ENCODE measurements at places on chromosomes 6 and 20.

DNA sequence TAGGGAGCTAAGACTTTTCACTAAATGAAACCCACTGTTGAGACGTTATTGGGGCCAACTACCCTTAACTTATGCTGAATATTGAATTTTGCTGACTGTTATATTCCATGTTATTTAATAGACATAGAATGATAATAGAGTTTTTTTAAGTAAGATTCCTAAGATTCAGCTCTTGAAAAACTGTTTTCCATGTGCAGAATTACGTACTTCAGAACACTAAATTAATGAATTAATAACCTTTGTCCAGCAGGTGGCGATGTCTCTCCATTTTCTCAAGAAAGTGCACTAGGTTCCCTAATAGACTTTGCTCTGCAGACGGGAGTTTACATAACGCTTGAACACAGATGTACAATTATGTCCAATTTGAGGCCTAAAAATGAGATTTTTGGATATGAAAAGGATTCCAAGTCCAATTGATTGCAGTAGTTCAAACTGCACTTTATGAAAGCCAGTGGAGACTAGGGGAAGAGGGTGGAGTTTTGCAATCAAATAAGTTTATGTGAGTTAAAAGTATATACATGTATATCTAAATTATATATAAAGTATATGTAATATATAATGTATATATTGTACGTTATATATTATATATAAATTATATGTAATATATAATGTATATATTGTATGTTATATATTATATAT lies 282.1 kb downstream of the UST start:
- peak; percentile 33 for DNase-seq

- DNase-seq = no peak
Measured at GRCh38 chr6:23447731-23448130, 678.3 kb upstream of the NRSN1 start.

- no peak for DNase-seq
Measured at GRCh38 chr20:24812373-24812772, 136.7 kb upstream of the CST7 start.

DNA sequence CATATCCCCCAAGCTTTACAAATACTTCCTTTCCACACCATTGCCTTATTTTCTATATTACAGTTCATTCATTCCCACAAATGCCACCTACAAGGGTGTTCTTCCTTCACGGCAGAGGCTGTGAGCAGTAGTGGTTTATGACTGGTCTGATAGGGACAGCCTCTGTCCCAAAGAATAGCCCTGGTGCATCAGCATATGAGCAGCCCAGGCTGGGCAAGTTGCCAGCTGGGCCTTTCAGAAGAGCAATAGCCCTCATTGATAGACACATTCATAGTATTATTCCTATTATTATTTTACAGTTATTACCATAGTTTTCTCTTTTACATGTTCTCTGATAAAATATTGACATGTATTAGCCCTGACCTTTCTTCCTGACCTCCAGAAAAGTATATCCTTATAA lies 149.9 kb downstream of the MMS22L start:
- no peak for DNase-seq

DNA sequence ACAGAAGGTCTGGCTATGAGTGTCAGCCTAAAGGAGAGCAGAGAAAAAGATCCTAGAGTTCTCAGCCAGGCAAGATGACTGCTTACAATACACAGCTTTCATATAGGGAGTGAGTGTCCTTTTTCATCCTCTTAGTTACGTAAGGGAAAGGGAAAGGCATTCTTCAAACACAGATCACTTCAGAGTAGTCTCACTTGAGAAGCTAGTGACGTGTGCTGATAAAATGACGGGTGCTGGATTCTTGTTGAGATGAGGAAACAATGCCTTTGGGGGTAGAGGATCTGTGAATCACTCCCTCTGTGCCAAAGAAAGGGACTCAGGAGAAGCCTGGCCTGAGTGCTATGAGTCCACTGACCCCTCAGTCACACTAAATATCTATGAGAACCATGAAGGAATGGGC lies 117.3 kb downstream of the QRSL1 start:
- no peak for DNase-seq

- DNase-seq = no peak
Measured at GRCh38 chr6:44020664-44021425, 106.4 kb downstream of the MRPL14 start.

GRCh38 chr6:27280540-27281000 lies 31.5 kb downstream of the POM121L2 start:
- no peak for DNase-seq

DNA sequence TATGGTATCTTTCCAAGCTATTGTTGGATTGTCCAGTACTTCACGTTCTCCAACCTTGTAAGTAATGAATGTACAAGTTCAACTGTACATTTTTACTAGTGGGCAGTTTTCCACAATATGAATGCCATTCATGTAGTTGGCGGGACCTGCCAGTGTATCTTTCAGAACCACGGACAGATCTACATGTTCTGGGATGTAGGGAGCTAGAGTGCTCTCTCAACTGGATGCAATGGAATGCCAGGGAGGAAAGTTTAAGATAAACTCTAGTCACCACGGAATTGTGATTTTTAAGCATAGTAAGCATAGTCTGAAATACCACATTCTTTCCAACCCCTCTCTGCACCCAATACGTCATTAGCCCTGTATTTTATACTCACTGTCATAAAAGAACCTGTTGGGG lies 21.5 kb upstream of the HLA-C start:
- DNase-seq = no peak

GRCh38 chr20:37205794-37206193 lies 26.4 kb upstream of the MROH8 start:
- no peak for DNase-seq

- no peak for DNase-seq
Measured at GRCh38 chr6:41451039-41451438, 95.1 kb upstream of the FOXP4 start.

DNA sequence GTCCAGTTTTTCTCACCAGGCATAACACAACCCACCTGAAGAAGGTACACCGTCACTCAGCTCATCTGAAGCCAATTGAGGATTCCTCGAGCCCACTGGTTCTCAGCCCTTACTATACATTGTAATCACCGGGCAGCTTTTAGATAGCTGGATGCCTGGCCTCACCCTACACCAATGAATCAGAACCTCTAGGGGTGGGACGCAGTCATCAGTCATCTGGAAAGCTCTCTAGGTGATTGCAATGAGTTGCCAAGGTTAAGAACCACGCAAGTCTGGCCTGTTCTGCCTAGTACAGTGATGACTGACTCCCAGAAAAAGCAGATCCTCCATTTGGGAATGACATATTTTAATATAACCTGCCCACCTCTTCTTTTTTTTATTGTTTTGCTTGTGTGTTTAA lies 41.1 kb downstream of the MC3R start:
- no peak for DNase-seq

DNA sequence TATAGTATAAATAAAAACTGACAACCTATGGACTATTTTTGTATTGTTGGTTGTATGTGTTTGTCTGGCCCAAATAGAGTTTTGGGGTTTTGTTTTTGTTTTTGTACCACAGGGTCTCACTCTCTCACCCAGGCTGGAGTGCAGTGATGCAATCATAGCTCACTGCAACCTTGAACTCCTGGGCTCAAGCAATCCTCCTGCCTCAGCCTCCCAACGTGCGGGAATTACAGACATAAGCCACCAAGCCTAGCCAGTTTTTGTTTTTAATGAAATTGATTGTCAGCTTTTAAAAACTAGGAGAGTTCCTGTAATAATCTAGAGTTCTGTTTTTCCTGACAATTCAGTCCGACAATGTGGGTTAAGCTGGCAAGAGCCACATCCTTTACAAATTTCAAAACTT lies 98.7 kb downstream of the ZMYND8 start:
- DNase-seq = no peak

DNA sequence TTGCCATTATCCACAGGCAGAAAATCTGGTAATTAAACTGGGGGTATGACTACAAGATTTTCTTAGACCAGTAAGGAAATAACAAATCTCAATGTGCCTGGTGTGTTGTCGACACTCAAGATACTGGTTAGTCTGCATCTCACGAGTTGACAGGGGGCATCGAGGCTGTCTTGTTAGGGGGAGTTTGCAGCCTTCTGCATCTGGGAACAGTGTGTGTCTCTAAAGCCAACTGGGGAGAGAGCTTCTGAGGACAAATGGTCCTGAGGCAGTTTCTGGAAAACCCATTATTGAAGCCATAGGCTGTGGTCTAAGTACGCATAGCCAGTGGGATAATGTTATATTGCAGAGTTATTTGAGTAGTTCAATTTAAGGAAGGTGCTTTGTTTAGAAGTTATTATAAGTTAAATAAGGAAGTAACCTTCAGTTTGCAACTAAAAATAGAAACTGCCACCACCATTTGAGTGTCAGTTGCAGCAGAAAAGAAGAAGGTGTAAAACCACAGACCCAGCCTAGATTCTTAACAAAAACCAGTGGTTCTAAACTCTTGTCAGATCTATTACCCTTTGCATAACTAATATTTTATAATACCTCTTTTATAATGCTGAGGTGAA lies 15.4 kb upstream of the MAPK13 start:
- no peak for DNase-seq

GRCh38 chr6:80942911-80943310 lies 809.6 kb downstream of the TENT5A start:
- DNase-seq = no peak

DNA sequence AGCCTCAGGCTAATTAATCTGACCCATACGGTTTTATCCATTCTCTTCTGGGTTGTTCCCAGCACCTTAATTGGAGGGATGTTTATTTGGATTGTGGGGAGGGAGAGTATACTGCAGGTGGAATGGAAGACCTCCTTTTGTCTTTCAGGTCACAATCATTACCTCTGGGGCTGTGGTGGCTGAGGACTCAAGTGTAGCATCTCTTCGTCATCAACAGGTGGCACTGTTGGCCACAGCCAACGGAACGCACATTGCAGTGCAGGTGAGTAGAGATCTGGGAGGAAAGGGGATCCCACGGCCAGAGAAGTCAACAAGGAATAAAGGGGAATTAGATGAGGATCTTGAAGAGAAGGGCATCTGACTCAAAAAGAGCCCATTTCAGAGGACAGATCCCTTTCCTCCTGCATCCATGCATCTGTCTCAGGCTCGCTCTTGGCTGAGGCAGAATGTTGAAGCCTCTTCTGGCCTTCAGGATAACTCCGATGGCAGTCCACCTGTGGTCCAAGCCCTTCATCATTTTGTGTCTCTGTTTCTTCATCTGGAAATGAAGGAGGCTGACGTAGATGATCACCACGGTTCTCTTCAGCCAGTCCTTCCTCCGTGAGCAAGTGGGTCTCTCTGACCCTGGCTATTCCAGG lies 3.2 kb upstream of the DEF6 start:
- DNase-seq = no peak

DNA sequence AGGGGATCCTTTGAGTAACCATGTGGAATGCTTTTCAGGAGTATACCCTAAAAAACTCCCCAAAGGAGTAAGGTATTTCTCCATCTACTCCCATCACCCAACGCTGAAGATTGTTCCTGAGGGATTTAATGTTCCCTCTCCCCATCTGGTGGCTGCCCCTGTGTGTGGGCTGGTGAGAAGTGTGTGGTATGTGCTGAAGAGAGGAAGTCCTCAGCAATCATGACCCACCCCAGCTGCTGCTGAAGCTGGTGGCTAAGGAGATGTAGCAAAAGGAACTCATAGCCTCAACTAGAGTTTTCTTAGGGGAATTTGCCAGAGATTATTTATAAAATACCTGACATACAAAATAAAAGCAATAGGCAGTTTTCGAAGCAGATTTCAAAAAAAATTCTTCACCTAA lies 114.3 kb upstream of the JAG1 start:
- no peak for DNase-seq

GRCh38 chr6:53333439-53334408 lies 15.0 kb downstream of the ELOVL5 start:
- DNase-seq = no peak

- DNase-seq = no peak
Measured at GRCh38 chr6:138518054-138518453, 18.8 kb upstream of the NHSL1 start.

DNA sequence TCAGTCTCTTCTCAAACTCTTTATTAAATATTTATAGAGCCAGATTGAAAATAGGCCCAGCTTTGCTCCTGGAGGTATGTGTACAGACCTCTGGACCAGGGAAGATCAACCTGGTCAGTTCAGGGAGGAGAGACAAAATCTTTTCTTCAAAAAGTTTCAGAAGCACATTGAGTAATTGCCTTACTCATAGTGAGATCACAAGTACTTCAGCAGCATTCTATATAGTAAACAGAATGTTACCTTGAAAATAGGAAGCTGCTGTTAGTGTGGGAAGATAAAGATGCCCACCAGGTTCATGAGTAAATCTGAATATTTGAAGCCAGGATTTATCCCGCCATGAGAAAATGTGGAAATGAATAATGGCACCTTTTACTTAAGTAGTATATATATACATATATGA lies 665.9 kb upstream of the CITED2 start:
- DNase-seq = no peak

- DNase-seq = peak; percentile 52
Measured at GRCh38 chr6:111837641-111838500, 35.4 kb downstream of the FYN start.

DNA sequence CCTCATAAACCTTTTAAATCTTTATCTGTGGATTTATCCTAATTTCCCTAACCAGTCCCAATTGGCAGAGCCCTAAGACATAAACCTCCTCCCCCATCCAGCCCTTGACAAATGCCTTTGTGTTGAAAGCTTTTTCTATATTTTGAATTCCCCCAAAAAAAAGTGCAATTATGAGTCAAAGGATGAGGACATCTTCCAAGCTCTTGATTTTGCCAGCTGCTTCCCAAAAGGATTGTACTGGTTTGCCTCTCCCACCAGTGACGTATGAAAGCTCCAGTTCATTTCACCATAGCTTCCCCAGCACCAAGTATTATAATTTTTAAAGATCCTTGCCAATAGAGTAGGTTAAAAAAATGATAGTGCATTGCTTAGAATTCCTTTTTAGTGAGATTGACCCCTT lies 38.9 kb downstream of the SIRPA start:
- DNase-seq = no peak

GRCh38 chr6:155449450-155450239 lies 6.0 kb downstream of the NOX3 start:
- no peak for DNase-seq

GRCh38 chr20:63980317-63980805 lies 571 bp upstream of the PRPF6 start:
- DNase-seq = no peak

DNA sequence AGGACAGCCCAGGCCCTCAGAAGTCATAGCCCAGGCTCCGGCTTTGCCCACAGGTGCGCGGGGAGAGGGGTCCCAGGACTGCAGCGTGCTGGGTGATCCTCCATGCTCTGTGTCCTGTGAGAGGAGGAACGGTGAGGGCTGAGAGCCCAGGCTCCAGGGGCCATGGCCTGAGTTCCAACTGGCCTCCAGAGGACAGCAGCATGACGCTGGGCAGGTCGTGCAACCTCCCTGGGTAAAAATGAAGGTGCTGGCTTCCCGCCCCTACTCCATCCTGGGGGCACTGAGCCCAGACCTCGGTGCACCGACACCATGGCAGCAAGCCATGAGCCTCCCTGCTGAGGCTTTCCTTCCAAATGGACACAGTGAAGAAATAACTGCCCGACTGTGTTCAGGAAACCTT lies 305.4 kb downstream of the TAF4 start:
- DNase-seq = no peak

GRCh38 chr6:136016228-136017225 lies 165.0 kb downstream of the PDE7B start:
- DNase-seq = no peak

- DNase-seq = no peak
Measured at GRCh38 chr6:151493804-151494234, at the start of gene CCDC170. Gene CCDC170 (plus strand): TSS chr6:151494017. CDS start chr6:151494129, 112 bp downstream.

- no peak for DNase-seq
Measured at GRCh38 chr6:65633501-65633900, 73.5 kb downstream of the EYS start.

GRCh38 chr6:54053881-54054391 lies 57.3 kb upstream of the MLIP start:
- DNase-seq = no peak

Measured in stimulated activated CD4-positive, alpha-beta T cell treated with anti-CD3 and anti-CD28 coated beads, Interleukin-15, amount 100 ng/mL, for 48 hours (primary cell).